ENCODE measurements at places on chromosomes 12 and 14. TPM values are rescaled to one million over a fixed set of nuclear protein-coding genes. Genes with fewer than 3 reads are reported as not detected.

Gene WSCD2
- not detected for total RNA-seq

Gene DAO
- total RNA-seq = not detected

Gene PTHLH
- total RNA-seq = 15.4 TPM

Gene ACACB
- total RNA-seq = 8.3 TPM

Gene GLIPR1L2
- 0.09 TPM for total RNA-seq

Gene WNT5B
- total RNA-seq = 2.9 TPM

Gene PAX9
- total RNA-seq = 2.0 TPM

Gene CIROP
- total RNA-seq = not detected

Gene PPHLN1
- 74.8 TPM for total RNA-seq

Gene CLEC6A
- not detected for total RNA-seq

Gene KRT78
- not detected for total RNA-seq
